Activated T-helper 2 cell treated with anti-CD3 and anti-CD28 coated beads, Interferon-gamma antibody, Interleukin-2, Interleukin-4, amounts not matched to agents 10 μg/mL and 5 μg/mL and 100 μg/mL, durations not matched to agents 14 hours and 24 hours and 36 hours (primary cell): ENCODE measurements at places on chromosomes 2 and 18. TPM values are rescaled to one million over a fixed set of nuclear protein-coding genes. Genes with fewer than 3 reads are reported as not detected.

GRCh38 chr2:69469784-69470183, 32.5 kb upstream of the NFU1 start:
- H3K36me3 ChIP-seq, result peaks cover 36% of the 10 kb centered on the region
- H3K27ac ChIP-seq, result no peak overlapping the region
- no peak overlapping the region for H3K4me3 ChIP-seq
- DNase-seq, result no peak
- H3K4me1 ChIP-seq, result peaks cover 5% of the 10 kb centered on the region

DNA sequence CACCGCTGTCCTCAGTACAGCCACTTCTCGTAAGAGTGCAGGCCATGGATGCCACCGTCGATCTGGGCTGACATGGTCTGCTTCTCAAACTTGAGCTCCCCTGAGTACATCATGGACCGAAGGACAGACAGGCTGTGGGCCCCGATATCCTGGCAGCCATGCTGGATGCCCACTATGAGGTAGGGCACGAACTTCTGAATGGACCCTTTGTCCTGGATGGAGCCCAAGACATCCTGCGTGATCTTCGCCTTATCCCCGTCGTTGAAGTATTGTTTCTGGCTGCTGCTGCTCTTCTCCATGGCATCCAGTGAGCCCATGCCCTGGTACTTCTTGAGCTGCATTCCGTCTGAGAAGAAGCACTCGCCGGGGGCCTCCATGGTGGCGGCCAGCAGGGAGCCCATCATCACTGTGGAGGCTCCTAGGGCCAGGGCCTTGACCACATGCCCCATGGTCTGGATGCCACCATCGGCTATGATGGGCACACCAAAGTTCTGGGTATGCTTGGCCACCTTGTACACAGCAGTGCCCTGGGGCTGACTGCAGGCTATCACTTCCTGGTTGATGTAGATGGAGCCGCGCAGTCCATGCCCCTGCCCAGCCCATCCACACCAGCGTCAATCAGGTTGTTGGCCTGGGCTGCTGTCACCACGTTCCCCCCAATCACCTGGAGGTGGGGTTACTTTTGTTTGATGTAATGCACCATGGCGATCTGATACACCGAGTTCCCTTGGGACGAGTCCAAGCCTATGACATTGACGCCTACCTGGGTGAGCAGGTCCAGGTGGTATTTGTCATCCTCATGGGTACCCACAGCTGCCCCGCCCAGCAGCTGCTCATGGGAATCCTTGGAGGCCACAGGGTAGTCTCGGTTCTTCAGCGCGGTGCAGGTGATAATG, 21.8 kb downstream of the CFLAR start:
- no peak overlapping the region for H3K4me3 ChIP-seq
- peaks cover 28% of the 10 kb centered on the region for H3K4me1 ChIP-seq
- no peak for DNase-seq
- peak overlapping the region; percentile 45 for H3K27ac ChIP-seq
- H3K36me3 ChIP-seq, result peaks cover 85% of the 10 kb centered on the region
- H3K27me3 ChIP-seq, result no peaks in the 10 kb centered on the region

Gene FAM228A
- total RNA-seq, result 0.21 TPM in 1 of 2 replicates, not detected in the other

Gene HOXD8
- not detected in 2 replicates for total RNA-seq
